Suppressor macrophage (primary cell): ENCODE measurements at places on chromosomes 5 and 9.

DNA sequence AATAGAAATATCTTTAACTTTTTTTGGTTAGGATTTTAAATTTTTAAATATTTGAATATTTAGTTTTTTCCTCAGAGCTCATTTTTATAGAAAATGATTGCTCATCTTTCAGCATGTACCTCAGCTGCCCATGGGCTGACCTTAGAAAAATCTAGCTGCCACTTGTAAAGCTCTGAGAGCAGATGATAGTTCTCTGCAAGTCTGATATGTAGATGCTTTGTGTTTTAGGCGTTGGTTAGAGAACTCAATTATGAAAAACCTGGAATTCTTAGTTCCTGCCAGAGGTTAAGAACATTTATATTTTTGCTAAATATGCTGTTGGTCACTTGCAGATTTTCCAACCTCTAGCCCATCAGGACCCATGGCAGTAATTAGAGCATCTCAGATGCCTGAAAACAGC lies 15.1 kb downstream of the OTULIN start:
- no peak for DNase-seq

DNA sequence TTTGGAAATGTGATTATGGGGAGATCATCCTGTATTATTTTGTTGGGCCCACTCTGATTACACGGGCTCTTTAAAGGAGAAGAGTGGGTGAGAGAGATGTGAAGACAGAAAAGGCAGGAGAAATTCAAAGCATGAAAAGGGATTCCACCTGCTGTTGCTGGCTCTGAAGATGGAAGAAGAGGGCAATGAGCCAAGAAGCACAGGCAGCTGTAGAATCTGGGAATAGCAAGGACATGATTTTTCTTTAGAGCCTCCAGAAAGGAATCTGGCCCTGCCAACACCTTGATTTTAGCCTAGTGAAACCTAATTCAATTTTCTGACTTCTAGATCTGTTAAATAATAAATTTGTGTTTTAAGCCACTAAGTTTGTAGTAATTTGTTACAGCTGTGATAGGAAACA lies 11.3 kb downstream of the C9 start:
- no peak for DNase-seq

DNA sequence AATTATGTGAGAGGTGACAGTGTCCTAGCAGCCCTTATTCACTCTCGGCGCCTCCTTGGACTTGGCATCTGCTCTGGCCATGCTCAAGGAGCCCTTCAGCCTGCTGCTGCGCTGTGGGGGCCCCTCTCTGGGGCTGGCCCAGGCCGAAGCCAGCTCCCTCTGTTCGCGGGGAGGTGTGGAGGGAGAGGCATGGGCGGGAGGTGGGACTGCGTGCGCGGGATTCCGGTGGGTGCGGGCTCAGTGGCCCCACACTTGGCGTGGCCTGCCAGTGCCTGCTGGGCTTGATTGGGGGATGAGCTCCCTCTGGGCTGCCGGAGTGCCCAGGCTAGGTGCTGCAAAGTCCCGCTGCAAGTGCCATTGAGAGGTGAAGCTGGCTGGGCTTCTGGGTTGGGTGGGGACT lies 12.9 kb upstream of the DMRTA1 start:
- DNase-seq: no peak

DNA sequence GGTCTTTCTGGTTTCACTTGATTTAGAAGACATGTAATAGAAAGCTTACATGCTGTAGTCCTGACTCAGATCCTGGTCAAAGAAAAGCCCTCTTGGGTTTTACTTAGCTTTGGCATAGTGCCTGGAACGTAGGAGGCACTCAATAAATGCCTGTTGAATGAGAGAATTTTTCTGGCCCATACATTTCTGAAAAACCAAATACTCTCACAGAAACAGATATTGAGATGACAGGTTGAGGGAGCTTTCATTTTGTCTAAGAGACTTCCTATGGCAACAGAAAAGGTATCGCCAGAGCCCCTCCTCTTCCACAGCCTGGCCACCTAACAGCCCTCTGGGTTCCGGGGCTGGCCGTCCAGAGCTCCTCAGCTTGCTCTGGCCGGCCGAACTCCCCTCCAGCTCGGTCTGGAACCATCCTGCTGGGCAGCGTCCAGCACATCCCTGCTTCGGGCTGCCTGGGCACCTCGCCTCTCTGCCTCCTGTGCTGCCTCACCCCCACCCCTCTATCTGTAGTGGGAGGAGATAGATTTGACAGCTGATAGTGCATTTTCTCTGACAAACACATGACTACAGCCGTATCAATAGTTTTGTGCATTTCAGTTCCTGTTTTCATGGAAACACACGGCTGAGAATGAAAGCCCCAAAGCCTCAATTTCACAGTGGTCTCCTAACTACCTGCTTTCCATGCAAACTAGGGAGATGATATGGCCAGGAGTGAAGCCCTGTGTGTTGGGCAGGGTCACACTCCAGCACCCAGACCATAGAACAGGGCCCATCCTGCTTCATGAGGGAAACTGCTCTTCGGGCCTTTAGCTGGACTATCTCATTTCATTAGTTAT lies 1.1 kb downstream of the IL4 start:
- DNase-seq: no peak

DNA sequence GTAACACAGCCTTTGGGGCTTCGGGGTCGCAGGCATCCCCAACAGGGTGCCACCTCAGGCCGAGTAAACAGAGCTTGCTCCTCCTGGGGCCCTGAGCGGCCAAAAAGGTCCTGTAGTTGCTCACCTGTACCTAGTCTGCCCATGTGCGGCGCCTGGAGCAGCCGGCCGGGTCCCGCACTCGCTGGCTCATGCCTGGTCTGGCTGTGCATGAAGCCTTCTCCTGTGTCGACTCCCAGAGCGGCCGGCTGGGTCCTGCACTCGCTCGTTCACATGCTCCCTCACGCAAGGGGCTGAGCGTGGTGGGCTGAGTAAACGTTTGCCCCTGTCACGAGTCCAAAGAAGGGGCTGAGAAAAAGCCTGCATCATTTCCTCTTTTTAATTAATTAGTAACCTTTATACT lies 162.4 kb upstream of the TUT7 start:
- DNase-seq: no peak

DNA sequence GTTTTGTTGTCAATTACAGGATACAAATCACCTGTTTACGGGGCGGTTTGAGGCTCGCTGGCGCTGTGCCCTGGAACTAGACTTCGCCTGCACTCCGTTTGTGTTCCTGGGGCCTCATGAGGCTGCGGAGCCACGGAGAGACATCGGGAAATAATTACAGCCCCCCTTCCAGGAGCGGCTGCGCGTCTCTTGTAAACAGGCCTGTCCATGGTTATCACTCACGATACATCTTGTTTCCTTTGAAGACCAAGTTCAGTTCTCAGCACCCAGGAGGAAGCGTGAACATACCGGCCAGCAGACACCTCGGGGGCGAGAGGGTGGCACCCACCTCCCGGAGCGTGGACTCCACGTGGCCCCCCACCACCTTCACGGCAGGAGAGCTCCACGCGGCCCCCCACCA lies 297.1 kb upstream of the IRX4 start:
- no peak for DNase-seq
